ENCODE measurements at places on chromosomes 1 and 21. TPM values are rescaled to one million over a fixed set of nuclear protein-coding genes. Genes with fewer than 3 reads are reported as not detected.

DNA sequence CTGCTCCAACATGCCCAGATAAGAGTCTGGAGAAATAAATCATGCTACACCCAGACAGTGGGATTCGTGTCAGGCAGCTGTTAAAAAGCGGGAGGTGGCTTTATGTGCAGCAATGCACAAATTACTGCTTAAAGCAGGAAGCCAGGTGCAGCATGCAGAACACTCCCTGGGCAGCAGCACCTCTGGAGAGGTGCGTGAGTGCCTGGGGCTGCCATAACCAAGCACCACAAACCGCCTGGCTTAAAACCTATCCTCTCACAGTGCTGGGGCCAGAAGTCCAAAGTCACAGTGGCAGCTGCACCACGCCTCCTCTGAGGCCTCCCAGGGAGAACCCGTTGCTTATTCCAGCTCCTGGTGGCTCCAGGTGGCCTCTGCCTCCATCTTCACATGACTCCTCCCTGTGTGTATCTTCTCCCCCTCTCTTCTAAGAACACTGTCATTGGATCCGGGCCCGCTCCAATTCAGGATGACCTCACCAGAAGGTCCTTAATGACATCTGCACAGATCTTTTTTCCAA lies 115.6 kb downstream of the SIK1 start:
- DNase-seq: no peak

DNA sequence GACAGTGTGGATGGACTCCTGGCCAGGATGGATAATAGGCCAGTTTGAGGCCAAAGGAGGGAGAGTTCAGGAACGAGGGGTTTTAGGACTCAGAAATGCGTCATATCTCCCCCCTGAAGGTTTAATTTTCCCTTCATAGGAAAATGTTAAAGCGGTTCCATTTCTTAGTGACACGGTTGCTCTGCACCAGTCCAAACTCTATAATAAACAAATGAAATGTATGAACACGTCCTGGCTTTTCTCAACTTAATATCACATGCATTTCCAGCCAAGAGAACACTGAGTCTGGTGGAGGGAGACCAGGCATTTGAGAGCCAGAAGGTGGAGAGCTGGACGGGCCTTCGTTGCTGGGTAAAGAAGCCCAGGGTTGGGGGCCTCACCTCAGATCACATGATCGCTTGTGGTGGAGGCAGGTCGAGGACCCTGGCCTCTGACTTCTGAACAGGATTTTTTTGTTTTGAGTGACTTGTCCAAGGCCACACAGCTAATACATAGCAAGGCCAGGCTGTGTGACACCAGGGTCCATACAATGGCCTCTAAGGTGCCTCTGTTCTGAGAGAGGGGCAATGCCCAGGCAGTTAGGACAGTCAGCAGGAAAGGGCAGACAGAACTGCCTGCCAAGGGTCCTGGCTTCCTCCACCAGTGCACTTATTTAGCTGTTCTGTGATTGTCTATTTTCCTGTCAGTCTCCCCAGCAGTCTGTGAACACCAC lies 11.4 kb downstream of the SLC1A7 start:
- no peak for DNase-seq

- no peak for DNase-seq
Measured at GRCh38 chr1:41920658-41921057, 1.9 kb upstream of the HIVEP3 start.

DNA sequence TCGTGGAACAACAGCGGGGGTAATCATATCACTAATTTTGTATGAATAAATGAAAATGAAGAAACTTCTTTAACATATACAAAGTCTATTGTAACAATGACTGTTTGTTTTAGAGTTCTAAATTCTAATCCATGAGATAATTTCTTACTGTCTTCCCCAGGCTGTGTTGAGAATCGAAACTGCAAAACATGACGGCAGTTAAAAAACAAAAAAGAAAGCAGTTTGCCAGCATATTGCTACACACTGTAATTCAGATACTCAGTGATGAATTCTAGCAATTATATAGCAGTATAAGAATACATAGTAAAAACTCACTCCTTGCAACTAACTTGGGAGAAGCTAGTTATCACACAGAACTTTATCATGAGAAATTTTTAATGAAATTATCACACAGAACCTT lies 22.1 kb downstream of the INSL5 start:
- no peak for DNase-seq

DNA sequence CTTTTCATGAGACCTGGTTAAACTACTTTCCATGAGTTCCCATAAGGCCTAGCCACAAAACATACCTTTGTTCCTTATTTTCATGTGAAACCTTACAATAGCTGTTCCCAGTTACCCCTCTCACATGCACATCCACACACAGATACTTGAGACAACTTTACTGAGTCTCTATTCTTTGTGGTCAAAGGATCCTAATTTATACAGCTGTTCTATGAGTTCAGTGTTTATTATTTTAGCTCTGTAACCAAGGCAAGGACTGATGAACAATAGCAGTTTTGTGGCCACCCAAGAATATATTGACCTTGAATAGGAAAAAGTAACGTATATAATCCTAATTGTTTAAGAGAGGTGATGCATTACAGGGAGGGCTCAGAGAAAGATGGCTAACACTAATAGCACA lies 160.5 kb upstream of the CACYBP start:
- DNase-seq: no peak

DNA sequence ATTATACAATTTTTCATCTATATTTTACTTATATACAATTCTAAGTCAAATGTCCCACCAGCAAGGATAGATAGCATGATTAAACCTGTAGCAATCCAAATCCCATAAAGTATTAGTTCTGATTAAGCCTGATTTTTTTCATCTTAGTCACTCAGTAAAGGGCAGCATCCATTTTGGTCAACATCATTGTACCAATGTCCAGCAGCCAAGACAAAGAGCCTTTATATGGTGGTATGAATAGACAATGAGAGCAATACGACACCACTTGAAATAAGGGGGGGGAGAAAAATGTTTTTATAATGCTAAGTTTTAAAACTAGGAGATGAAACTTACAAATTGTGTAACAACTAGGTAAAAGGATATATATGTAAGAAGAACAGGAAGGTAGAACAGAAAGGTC lies 7.4 kb downstream of the ZNF644 start:
- no peak for DNase-seq

- DNase-seq: no peak
Measured at GRCh38 chr1:246324711-246325110, 182.4 kb downstream of the SMYD3 start.

DNA sequence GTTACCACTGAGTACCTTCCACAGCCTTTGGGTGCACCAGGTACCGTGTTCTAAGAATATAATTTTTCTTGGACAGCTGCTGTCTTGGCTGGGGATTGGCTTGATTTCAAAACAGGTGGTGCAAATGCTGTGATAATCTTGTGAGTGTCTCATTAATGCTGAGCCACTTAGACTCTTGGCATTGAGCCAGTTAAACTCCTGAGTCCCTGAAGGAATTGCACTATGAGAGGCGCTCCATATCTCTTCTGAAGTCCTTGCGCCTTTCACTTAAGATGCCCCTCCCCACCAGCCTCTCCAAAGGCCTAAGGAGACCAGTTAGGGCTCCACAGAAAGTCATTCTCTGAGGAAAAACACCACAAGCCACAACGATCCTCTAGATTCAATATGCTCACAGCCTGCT lies 51.0 kb downstream of the BACH1 start:
- no peak for DNase-seq

DNA sequence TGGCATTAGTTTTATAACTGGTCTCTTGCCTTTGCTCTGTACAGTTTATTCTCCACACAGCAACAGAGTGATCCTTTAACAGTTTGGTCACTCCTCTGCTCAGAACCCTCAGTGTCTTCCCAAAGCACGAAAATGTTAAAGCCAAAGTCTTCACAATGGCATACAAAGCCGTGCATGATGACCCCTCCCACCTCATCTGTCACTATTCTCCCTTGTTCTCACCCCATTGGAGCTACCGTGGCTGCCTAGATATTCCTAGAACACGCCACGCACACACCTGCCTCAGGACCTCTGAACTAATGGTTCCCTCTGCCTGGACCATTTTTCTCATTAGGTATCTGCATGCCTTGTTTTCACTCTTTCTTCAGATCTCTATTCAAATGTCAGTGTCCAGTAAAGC lies 8.6 kb upstream of the SEMA4A start:
- no peak for DNase-seq

OR2AK2 gene
- total RNA-seq: not detected

CYP4A11 gene
- not detected for total RNA-seq
